ENCODE measurements at places on chromosomes 2 and 18.

DNA sequence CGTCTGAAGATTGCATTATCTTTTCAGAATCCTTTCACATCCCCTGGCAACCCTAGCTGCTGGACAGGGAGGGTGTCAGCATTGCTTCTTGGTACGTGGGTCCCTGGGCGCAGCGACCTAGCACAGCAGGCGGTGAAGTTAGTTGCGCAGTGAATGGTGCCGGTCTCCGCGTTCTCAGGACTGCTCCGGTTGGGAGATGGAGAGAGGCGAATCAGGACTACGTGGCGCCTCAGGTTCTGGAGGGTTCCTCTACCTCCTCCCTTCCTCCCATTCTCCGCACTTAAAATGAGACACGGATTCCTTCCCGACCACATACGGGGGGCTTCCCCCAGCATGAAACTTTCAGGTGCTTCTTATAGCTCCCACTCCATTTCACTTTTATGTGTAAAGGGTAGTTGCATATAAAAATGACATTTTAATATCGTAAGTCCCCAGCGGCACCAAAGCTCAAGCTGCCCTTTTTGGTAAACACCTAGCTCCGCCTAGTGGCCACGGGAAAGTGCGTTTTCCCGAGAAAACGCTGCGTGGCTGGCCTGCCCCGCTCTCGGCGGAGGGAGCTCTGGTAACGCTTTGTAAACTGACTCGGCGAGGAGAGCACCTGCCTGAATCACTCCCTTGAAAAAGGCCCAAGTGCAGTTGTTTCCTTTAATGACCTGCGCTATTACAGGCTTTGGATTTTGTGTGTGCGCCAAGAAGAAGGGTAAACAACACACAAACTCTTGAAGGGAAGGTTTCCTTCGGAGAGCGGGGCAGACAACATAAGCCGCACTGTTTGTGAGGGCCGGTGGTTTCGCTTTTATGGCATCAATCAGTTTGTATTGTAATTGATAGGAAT, 32.9 kb upstream of the INHBB start:
- peak; percentile 89 for DNase-seq

DNA sequence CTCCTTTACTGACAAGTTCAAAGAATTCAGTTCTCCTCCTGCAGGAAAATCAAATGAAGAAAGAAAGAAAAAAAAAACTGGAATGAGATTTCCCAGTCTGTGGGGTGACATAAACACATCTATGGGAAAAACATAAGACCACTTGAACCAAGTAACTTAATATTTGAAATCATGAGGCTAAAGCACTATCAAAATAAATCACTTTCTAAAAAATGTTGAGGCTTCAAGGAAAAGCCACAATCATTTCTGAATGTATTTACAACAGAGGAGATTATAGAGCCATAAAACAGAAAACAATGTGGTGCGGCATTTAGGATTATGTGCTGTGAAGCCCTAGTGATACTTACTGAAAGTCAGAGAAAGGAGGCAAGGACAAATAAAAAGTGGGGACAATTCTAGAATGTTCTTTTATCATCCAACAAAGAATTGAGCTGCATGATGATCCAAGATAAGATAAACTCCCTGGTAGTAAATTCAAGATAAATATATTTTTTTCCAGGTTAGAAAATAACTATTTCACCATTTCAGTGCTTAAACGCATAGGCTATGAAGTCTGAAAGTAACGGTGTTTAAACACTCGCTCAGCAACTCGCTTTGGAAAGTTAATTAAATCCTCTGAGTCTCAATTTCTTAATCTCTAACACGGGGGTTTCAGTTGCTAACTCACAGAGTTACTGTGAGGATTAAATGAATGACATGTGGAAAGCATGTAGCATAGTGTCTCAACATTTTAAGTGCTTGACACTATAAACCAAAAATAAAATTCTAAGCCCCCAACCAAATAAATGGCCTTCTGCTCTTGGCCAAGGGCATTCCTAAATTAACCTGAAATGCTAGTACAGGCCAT, 288.5 kb downstream of the AGPS start:
- DNase-seq: no peak

GRCh38 chr18:56235481-56236013, 402.8 kb downstream of the TXNL1 start:
- DNase-seq: no peak

DNA sequence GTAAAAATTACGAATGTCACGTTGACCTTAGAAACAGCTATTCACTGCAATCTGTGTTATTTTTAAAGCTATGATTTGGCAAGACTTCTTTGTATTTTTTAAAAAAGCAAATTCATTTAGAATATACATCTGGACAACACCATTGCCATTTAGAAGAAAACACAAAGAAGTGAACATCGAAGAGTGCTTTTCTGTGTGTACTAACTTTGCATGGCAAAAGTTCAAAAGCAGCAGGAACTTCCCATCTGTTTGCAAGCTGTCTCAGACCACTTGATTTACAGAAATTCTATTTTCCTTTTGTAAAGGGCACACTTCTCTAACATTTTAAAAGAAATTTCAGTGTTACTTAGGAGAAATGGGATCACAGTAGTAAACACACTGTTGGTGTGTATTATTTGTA, 145.9 kb downstream of the CALCRL start:
- no peak for DNase-seq

GRCh38 chr18:48777026-48777743, 173.6 kb downstream of the SMAD7 start:
- peak; percentile 74 for DNase-seq

GRCh38 chr2:226387499-226387942, 412.1 kb downstream of the IRS1 start:
- no peak for DNase-seq

DNA sequence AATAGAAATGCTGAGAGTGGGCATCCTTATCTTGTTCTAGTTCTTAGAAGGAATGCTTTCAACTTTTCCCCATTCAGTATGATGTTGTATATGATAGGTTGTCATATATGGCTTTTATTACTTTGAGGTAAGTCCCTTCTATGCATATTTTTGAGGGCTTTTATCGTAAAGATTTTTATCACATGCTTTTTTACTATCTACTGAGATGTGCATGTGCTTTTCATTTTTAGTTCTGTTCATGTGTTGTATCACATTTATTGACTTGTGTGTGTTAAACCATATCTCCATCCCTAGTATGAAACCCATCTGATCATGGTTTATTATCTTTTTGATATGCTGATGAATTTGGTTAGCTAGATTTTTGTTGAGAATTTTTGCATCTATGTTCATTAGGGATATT, 1008.8 kb downstream of the CNTNAP5 start:
- no peak for DNase-seq

GRCh38 chr2:1294900-1295299, 118.4 kb upstream of the TPO start:
- no peak for DNase-seq

DNA sequence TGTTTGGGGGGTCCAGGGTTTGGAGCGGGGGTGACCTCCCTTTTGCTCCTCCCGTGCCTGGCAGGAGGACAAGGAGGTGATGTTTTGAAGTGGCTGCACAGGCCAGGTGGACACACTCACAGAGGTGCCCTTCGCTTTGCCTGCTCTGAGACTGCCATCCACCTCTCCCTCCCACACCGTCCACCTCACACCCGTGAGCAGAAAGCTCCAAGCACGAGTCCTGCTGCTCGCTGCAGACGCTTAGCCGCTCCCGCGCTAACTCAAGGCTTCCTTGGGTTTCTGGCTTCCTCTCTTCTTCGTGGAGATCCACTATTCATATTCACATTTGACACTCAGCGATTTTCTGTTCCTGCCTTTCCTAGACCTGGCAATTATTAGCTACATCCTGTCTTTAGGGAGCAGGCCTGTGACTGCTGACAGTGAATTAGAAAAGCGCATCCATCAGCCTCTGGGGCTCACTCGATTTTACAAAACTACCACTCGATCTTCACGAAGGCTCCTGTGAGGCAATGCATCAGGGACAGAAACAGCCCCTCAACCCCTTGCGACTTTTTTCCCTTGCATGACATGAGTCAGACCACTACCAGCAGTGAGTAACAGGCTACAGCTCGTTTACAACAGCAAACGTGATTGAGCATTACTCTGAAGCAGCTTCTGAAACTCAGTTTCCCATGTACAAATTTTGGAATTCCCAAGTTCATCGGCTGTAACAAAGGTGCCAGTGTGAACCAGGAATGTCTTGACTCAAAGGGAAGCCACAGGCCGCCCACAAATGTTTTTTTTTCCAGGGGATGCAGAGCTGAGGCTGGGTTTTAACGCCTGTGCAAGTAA, 238.7 kb upstream of the SOX11 start:
- no peak for DNase-seq

DNA sequence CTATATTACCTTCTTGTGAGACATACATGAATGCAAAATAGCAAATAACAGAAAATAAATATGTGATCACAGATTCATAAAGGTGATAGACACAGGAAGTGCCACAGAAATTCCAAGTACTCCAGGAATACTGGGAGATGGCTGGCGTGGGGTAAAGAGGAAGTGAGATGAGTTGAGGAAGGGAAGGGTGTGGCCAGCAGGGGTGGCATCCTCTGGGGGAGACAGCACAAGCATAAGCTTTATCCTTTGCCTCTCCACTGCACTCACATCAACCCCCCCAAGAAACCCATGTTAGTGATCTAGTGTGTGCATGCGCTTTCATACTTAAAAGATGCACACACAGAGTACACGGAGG, 94.8 kb upstream of the B3GNT7 start:
- no peak for DNase-seq

DNA sequence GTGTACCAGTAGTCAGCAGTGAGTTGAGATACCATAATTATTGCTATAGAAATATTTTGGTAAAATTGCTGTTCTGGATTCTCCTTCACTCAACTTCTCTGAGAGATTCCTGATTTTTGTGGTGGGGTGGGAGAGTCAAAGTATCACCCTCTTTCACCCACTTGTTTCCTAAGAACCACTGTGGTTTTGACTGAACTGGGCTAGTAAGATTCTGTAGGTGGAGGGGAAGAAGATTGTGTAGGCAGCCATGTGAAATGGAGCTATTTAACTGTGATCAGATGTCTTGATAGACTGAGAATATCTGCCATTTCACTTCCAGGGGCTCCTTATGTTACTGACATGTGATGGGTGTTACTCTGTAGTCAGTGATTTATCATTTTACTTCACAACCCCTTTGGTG, 45.3 kb downstream of the BIRC6 start:
- no peak for DNase-seq

- DNase-seq: no peak
Observed at GRCh38 chr18:23102493-23103261, 32.6 kb upstream of the CABLES1 start.

DNA sequence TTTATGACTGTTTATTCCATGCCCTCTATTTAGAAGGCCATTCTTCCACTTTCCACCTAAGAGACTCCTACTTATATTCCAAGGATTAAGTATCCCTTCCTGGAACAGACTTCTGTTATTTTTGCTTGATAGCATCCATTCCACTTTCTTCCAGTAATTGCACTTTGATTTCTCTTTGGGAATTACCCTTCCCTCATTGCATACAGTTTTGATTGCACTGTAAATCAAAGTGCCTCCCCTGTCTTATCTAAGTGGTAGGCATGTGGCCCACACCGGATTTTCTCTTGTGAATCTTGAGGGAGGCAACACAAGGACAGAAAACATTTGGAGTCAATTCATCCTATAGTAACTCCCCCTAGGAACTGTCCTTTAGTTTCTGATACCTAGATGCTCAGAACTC, 120.4 kb downstream of the PDE11A start:
- no peak for DNase-seq

DNA sequence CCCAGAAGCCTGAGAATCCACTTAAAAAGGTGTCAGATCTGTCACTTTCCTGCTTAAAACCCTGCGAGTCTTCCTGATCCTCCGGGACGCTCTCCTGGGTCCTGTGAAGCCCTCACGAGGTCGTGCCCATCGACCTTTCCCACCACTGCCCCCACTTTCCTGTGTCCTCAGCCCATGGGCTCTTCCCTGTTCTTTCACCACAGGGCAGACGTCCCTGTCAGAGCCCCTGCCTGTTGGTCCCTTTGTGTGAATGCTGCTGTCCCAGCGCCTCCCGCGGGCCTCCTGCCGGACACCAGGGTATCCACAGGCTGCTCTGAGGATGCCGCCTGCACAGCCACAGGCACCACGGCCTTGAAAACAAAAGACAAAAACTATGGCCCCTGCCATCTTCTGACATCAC, 125.6 kb downstream of the TMEM18 start:
- no peak for DNase-seq

DNA sequence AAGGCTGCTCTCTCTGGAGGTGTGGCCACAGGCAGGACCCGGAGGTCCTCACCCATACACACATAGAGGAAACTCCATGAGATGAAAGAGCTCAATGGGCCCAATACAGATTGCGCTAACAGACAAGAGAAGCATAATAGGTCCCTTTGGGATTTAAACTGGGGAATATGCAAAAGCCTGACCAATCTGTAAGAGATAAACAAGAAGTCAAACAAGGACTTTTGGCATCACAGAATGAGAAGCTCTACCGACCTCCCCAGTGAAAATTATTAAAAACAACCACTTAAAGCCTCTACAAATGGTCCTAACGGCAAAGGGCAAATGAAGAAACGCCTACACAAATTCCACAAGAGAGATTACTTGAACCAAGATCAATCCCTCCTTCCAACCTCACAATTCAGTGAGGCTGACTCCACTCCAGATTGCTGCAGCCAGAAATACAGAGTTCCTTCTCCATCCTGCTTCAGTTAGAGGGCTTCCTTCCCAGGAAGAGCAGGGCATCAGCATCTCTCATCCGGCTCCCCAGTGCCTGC, 10.8 kb downstream of the IWS1 start:
- no peak for DNase-seq

DNA sequence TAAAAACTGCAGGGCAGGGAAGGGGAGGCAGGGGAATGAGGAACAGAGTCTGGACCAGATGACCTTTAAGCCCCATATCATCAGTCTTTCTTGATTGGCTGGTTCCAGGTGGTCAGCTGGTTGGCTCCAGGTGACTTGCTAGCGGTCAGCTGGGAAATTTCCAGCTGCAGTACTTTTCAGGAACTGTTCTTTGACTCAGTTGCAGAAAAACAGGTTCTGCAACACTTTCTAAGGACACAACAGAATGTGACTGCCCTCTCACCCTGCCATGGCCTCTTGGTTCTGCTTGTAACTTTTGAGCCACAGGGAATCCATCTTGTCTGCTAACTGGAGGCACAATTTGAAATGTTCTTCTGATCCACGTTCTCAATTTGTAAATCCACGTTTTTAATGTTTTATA, 278.3 kb upstream of the LRATD1 start:
- no peak for DNase-seq

GRCh38 chr18:59866551-59867269, 33.1 kb upstream of the PMAIP1 start:
- no peak for DNase-seq

GRCh38 chr18:62277045-62277444, 48.1 kb upstream of the TNFRSF11A start:
- DNase-seq: no peak

Measured in right forelimb (tissue), 1 donor.